ENCODE measurements at places on chromosomes 1 and 21.
A peak's percentile ranks its signal among the peaks of the same experiment; 100 is the strongest.

GRCh38 chr1:110067893-110068645 lies 2.4 kb downstream of the ALX3 start:
- no peak for DNase-seq

GRCh38 chr1:65009176-65009575 lies 42.8 kb upstream of the JAK1 start:
- no peak for DNase-seq

GRCh38 chr1:186496171-186496851 lies 35.4 kb upstream of the PDC start:
- DNase-seq = no peak

GRCh38 chr1:25631750-25632485 lies 15.3 kb downstream of the MAN1C1 start:
- no peak for DNase-seq

GRCh38 chr1:176199707-176200106 lies 7.4 kb downstream of the COP1 start:
- DNase-seq = no peak

GRCh38 chr1:43587594-43587993 lies 56.9 kb downstream of the PTPRF start:
- DNase-seq = no peak

DNA sequence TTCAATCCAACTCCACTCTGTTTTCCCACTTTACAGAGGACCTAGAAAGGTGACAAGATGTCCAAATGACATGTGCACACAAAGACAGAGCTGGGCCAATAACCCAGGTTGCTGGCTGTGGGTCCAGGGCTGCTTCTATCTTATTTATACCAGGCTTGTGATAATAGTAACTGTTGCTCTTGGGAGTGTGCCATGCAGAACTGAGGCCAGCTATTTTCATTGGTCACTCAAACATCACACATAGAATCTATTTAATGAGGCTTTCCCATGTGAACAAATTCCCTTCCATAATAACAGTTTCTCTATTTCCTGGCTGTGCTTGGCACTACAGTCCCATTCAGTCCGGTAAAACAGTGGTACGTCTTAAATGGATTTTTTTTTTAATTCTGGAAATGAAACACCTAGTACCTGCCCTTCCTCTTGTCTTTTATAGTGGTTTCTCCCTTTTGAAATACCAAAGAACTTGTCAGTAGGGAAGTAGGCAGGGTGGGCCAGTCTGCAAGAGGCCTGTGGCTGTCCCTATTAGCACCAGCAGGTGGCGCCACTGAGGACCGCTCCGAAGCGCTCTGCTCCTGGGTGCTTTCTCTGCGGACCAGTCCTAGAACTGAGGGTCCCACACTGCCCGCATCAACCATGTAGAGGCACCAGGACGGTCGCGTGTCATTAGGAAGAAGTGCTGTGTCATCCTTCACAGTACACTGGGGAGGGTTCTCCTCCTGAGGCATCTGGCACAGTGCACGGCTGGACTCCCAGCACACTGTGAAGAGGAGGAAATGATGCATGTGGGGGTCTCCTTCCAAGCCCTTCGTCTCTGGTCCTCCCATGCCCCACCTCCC lies 52.1 kb downstream of the GPR161 start:
- DNase-seq = peak; percentile 52

GRCh38 chr21:17616831-17617230 lies 4.1 kb upstream of the BTG3 start:
- DNase-seq = no peak

DNA sequence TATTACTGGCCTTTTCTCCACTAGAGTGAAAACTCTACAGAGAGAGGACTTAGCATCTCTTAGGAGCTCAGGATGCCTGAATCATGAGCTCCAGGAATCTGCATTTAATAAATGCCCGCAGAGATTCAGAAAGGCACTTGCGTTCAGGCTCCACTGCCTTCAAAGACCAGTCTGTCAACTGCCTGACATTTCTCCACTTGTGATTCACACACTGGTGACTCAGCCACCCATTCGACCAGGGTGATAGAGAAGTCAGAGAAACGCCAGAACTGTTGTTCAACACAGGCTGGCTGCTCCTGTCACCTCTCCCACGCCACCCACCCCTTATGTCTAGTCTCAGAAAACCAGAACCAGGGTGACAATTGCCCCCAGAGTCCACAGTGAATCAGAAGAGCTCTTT lies 26.9 kb upstream of the LBR start:
- DNase-seq = no peak

DNA sequence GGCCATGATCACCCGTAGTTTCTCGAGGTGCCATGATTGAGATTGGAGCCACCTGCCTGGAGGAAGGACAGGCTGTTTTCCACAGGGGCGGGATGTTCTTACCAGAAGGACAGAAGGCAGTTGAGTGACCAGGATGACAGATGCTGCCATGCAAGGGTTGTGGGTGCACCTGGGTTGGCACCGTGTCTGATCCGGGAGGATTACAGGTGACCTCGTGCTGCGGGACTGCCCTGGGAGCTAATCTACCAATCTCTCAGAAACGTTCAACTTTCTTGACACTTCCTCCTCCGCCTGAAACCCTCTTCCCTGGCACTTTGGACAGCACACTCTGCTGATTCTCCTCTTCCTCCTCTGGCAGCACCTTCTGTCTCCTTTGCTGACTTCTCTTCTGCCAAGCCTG lies 13.8 kb upstream of the SLC6A9 start:
- DNase-seq = no peak

DNA sequence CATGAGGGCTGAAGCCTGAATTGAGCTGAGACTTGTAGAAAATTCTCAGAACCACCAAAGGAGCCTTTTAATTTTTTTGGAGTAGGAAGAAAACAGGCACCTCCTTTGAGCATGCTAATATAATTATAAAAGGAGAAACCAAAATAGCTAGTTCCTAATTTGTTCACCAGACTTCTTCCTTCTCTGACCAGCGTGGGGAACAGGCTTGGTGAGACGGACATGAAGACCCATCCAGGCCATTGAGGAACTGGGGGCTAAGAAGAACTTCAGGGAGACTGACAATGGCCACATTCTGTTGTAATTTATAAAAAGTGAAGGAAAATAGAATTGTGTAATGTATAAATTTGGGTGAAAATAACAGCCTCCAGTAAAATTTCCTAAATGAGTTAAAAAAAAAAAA lies 62.6 kb downstream of the MAN1C1 start:
- DNase-seq = no peak

- no peak for DNase-seq
These were observed 26.0 kb downstream of the RCOR3 start for GRCh38 chr1:211285196-211285595.

DNA sequence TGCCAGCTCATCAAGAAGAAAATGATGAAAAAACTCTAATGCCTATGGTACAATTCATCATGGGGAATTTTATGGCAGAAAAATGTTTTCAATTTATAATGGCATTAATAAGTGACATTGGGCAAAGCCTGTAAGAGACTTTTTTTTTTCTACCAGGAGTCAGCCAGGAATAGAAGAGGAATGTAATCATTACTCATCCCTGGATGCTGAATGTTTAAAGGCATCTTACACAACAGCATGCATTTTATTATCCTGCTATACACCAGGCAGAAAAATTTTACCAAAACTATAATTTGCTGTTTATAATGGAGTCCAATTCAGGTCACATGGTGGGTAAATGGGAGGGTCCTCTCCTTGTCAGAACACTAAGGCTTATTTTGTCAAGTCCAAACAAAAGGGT lies 189.9 kb upstream of the BEND5 start:
- no peak for DNase-seq

- no peak for DNase-seq
These were observed 14.4 kb upstream of the ZFP69B start for GRCh38 chr1:40435876-40436275.

DNA sequence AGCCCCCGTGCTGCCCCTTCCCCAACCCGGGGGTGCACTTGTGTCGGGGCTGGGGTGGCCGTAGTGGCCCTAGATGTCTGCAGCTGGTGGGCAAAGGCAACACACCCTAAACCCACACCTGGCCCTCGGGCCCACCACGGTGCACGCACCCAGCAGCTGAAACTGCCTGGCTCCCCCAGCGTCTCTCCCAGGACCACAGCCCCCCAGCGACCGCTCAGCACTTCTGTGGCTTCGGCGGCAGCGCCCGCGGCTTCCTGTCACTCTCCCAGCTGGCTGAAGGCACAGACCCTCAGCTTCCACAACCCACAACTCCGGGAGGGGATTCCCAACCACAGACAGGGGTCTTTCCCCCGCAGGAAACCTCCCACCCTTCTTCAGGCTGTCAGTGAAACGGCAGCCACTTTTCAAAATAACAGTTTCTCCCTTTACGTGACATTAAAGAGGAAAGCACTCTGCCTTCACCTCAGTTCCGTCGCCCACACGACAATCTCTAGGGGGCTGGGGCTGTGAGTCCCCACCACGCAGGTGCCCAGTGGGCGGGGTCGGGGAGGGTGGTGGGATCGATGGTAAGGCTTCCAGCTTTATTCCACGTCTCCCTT lies 40.7 kb upstream of the COL6A2 start:
- no peak for DNase-seq

GRCh38 chr1:223712850-223713474 lies 623 bp downstream of the CAPN2 start:
- DNase-seq = no peak

Data from substantia nigra (tissue), 51 donors.